Ureter (tissue), 1 donor: ENCODE measurements at places on chromosomes 7 and 10. TPM values are rescaled to one million over a fixed set of nuclear protein-coding genes. Genes with fewer than 3 reads are reported as not detected.

SLC29A4 gene
- total RNA-seq, result 3.7 TPM

LZTS2 gene
- 63.6 TPM for total RNA-seq

- no peak for DNase-seq
Observed at GRCh38 chr7:141486959-141487358, 64.3 kb upstream of the AGK start.

- no peak for DNase-seq
Observed at GRCh38 chr10:84097787-84098353, 41.4 kb upstream of the GHITM start.

- no peak for DNase-seq
Observed at GRCh38 chr10:73522263-73522662, 26.4 kb upstream of the PPP3CB start.

NPY gene
- total RNA-seq, result not detected

RAPGEF5 gene
- total RNA-seq, result 56.9 TPM

- DNase-seq, result no peak
Observed at GRCh38 chr7:74070619-74070921, 13.0 kb upstream of the LIMK1 start.

- peak; percentile 30 for DNase-seq
Observed at GRCh38 chr7:24718431-24718831, 38.8 kb downstream of the GSDME start.

CYP2W1 gene
- total RNA-seq, result 0.44 TPM
